Stimulated activated CD4-positive, alpha-beta T cell treated with anti-CD3 and anti-CD28 coated beads, Interleukin-1b, Interleukin-23, amount 100 ng/mL, for 48 hours (primary cell): ENCODE measurements at places on chromosomes 7 and 10.

GRCh38 chr7:114422507-114423501 lies 8.2 kb downstream of the FOXP2 start:
- DNase-seq, result no peak

DNA sequence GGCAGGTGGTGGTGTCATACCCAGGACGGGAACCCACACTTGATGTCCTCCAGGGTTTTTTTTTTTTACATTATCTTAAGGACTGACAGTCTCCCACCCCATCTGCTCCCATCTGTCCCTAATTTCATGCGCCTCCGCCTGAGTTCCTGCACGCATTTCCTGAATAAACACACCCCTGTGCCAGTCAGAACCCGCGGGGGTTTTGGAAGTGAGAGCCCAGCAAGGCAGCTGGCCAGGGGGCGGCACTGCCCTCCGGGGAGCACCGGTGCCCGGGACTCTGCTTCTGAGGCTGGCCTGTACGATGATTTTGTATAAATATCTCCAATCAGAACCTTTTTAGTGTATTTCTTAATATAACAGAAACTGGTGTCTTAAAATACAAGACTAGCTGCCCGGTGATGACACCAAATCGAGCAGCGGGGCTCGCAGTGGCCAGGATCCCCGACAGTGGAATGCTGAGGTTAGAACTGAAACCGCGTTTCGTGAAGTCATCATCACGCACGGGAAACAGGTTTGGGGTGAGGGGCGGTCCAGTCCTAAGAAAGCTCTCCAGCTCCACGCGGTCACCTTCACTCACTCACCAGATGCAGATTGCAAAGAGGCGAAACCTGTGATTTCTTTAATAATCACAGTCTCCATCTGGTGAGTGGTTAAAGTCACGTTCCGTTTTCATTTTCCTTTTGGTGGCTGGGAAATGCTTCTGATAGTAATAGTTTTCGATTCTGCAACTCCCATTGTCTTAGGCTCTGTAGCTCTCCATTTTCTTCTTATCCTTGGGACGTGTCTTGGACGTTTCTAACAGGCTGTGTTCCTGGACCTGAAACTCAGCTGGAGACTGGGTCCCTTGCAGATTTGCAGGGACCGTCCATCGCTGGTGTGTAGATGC lies 19.7 kb downstream of the BNIP3 start:
- no peak for DNase-seq

DNA sequence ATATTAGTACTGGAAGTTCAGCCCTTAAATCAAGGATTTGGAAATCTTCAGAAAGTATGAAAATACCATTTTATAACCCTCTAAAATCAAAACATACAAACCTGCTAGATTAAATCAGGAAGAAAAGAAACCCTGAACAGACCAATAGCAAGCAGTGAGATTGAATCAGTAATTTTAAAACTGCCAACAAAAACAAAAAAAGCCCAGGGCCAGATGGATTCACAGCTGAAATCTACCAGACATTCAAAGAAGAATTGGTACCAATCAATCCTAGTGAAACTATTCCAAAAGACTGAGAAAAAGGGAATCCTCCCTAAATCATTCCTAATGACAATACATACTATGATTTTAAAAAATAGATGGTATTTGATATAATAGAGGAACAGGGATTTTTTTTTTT lies 70.1 kb downstream of the MCU start:
- DNase-seq, result no peak

- DNase-seq, result no peak
Measured at GRCh38 chr7:22660732-22661131, 66.3 kb upstream of the IL6 start.

DNA sequence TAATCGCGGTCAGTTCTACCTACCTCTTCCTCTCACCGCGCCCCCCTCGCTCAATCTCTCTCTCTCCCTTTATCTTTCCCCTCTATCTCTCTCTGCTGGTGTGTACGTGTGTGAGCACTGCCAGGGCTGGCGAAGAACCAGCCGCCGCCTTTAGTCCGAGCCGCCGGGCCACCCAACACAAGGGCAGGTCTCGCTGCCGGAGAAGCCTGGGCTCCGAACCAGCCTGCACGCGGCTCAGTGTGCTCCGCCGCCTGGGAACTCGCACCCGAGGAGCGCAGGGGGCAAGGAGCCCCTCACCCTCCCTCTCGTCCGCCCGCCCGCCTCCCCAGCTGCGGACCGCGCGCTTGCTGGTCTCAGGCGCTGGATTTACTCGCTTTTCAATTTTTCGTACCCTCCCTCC lies 1.7 kb downstream of the NXPH1 start:
- DNase-seq, result no peak

DNA sequence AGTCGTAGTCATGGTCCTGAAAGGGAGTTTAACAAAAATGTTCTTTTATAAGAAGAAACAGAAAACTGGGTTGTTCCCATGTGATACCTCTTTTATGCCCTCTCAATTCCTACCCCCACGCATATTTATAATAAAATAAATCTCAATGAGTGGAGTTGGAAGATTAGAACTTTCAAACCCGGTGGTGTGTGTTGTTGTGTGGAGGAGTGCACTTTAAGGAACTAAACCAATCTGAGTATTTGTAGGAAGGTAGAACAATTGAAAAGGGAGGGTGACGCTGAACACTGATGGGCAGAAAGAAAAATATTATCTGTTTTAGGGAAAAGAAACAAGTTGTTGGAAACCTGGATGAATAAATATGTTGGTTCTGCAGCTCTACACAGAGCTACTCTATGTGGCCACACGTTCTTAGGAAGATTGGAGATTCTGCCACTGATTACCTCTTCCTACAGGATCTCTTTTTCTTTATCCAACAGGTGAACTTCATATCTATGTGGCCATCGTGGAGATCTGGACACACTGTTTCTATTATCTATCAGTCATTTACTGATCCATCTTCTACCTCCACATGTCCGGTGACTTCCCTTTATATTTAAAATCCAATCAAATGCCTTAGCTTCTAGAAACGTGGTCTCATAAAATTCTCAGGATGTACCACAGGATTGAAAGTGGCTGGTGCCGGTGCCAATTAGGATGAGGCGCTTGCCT lies 13.1 kb upstream of the GATA3 start:
- no peak for DNase-seq

DNA sequence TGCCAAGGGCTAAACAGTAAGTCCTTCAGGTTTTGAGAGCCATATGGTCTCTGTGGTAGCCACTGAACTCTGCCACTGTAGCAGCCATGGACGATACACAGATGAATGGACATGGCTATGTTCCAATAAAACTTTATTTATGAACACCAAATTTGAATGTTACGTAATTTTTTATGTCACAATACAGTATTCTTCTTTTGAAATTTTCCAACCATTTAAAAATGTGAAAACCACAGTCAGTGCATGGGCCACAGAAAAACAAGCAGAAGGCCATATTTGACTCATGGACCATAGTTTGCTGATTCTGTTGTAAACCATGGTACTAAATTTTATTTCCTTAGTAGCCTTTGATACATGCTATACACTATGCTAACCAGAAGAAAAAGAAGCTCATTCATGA lies 361.8 kb downstream of the MAGI2 start:
- DNase-seq, result no peak

GRCh38 chr10:99364125-99364524 lies 35.0 kb downstream of the CNNM1 start:
- no peak for DNase-seq

- no peak for DNase-seq
Measured at GRCh38 chr7:25091779-25092178, 33.3 kb downstream of the CYCS start.

GRCh38 chr7:100890653-100891567 lies 1.4 kb upstream of the UFSP1 start:
- no peak for DNase-seq

- no peak for DNase-seq
Measured at GRCh38 chr7:101200862-101201599, at the start of gene MOGAT3. Gene MOGAT3, minus strand, starts transcription at chr7:101201036. Its CDS starts 182 bp downstream, at chr7:101200854.

DNA sequence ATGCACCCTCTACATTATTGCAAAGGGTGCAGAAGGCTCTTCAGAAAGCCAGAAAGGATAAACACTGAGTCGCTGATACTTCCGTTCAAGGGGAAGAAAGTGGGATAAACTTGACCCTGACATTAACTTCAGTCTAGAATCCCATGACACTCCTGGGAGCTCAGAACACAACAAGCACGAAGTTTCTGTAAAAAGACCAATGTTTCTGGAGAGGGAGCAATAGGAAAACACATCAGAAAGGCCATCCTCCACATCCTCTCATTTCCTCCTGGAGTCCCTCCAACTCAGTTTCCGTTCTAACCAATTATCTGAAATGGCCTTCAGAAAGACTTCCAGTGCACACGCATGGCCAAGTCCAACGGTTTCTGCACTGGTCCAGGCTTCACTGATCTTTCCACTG lies 113.5 kb downstream of the SORBS1 start:
- DNase-seq, result no peak

DNA sequence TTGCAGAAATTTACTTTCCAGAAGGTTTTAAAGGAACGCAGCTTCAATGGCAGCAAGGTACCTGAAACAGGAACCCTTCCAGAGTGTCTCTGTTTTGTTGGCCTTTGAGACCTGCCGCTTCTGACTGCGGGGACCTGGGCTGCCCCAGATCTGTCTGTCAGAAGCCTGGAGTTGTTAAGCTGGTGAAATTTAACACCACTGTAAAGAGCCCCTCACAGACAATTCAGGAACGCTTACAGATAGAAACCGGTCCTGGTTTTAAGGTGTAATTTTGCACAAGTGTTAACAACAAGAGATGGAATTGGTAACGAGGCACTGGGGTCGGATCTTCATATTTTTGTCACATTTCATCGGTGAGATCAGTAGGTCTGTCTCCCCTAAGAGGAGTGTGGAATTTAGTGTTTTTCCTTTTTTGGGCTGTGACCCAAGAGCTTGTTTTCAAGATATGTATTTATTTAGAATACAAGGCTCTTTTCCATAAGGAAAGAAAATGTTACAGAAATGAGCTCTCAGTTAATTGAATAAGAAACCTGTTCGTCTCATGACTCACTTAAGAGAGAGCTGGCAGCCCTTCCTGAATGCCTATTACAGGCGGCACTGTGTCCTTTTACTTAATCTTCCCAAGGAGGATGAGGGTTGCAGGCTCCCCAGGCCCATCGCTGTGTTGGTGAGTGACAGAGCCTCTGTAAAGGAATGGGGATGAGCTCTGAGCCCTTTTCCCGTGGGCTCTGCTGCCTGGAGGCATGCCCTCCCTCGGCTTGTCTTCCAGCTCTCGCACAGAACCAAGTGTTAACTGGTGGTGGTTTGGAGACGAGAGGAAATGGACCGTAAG lies 168.7 kb downstream of the CUX1 start:
- DNase-seq, result no peak

- DNase-seq, result peak; percentile 92
Measured at GRCh38 chr7:148527717-148528168, 62.8 kb upstream of the C7orf33 start.

- no peak for DNase-seq
Measured at GRCh38 chr10:124590216-124591122, 128.8 kb downstream of the LHPP start.

DNA sequence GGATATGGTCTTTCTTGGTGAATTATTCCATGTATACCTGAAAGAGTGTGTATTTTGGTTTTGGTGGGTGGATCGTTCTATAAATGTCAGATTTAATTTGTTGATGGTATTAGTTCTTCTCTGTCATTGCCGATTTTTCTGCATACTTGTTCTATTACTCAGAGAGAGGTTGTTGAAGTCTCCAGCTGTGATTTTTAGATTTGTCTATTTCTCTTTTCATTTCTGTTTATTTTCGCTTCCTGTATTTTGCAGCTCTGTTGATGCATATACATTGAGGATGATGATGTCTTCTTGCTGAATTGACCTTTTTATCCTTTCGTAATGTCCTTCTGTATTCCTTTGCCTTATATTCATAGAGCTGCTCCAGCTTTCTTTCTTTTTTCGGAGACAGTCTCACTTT lies 12.1 kb upstream of the BHLHA15 start:
- DNase-seq, result no peak

DNA sequence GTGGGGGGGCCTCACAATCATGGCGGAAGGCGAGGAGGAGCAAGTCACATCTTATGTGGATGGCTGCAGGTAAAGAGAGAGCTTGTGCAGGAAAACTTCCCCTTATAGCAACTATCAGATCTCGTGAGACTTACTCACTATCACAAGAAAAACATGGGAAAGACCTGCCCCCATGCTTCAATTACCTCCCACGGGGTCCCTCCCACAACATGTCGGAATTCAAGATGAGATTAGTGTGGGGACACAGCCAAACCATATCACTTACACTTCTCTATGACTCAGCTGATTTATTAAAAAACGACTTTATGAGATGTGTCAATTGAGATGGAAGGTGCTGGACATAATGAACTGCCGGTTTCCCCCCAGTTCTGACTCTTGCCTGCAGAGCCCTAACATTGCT lies 23.8 kb upstream of the CHN2 start:
- DNase-seq, result no peak

DNA sequence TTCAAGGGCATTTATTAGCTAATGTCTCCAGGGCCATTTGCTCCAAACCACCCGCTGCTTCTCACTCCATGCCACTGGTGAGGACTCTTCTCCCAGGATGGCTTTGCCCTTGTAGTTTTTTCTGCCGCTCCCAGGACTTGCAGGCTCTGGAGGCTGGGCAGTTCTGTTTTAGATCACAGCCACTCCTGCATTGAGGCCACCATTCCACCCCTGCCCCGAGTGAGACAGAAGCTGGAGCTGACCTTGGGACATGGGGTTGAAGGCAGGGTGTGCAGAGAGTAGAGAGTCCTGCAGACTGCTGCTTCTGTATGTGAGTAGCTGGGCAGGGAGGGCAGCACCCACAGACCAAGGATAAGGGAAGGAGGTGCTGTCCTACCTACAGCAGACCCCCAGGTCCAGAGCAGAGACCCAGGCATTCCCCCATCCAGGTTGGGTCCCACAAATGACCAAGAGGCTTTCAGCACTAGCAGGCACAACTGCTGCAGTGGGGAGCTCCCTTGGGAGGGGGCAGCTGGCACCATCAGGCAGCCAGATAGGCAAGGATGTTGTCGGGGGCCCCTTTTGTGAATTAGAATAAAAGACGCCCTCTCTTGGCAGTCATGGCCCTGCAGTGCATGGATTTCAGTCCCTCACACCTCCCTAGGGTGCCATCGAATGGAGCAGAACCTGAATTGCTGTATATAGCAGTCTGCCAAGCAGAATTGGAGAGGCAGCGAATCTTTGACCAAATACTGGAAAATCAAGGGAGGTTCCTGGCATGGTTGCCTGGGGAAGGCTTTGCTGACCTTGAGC lies 22.7 kb upstream of the ADCYAP1R1 start:
- no peak for DNase-seq

DNA sequence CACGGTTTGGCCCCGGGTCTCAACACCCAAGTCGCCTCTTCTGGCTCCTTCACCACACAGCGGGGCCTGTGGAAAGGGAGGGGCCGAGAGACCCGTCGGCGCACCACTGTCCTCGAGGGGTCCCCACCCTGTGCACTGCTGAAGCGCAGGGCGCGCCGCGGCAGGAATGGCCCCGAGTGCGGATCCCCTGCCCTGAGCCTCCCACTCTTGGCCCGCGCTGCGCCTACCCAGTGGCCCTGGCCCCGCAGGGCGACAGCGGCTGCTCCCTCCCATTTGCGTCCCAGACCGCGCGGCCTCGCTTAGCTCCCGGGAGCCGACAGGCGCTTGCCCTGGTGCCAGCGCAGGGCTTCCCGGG lies 2.1 kb upstream of the SFMBT2 start:
- no peak for DNase-seq

DNA sequence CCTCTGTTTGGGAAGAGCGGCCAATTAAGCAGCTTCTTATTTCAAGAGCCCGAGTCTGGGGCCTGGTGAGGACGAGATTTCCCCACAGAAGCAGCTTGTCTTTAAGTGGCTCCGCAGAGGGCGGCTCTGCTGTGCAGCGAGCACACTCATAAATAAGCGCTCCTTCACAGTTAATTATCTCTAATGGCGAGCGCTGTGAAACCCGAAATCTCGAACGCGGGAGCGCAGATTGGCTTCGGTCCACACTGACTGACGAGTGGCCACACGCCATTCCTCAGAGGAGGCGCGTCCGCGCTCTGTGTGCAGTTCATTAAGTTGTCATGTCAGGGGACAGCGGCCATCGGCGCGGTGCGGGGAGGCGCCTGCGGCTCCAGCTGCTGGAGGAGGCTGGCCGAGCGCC lies 560.9 kb downstream of the DNAJB6 start:
- no peak for DNase-seq
